Activated CD4-positive, alpha-beta T cell treated with anti-CD3 and anti-CD28 coated beads for 48 hours (primary cell): ENCODE measurements at places on chromosomes 7 and 10.
A peak's percentile ranks its signal among the peaks of the same experiment; 100 is the strongest.

DNA sequence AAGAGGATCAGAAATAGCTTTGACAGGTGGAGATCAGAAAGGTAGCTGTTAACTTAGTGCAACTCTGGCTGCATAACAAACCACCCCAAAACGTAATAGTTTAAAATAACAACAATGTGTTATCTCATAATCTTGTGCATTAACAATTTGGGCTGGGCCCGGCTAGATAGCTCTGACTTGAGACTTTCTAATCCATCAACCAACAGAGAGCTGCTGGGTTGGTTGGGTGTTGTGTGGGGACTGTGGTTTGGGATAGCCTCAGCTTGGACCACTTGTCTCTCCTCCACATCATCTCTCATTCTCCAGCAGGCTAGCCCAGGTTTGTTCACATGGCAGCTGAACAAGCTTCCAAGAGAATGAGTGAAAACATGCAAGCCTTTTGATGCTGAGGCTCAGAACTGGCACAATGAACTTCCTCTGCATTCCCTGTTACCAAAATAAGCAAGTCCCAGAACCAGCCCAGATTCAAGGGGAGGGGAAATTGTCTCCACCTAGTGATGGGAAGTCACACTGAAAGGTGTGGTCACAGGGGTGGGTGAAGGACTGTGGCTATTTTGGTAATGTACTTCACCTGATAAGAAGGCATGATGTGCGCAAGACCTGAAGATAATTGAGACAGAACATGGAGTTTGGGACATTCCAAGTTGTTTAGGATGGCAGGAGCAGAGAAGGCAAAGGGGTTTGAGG lies 20.4 kb upstream of the ASAH2 start:
- no peak for DNase-seq

GRCh38 chr10:43231523-43232078 lies 35.3 kb downstream of the RASGEF1A start:
- DNase-seq: peak; percentile 5

DNA sequence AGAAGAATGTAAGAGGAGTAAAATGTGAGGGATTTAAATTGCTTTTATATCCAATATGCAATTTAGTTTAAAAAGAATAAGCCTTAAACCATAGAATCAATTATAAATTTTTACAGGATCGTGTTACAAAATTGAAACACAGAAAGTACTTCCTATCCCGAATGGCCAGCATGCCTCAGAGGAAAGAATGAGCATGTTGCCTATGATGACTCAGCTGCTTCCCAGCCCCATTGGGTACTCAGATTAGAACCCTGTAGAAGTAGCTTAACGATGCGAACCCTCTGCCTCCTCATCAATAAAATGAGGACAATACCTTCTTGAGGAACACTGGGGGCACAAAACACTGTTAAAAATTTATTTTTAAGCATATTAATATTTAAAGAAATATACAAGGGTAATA lies 113.4 kb upstream of the CDK1 start:
- DNase-seq: no peak

GRCh38 chr10:6177880-6178281 lies 24.9 kb upstream of the PFKFB3 start:
- no peak for DNase-seq

DNA sequence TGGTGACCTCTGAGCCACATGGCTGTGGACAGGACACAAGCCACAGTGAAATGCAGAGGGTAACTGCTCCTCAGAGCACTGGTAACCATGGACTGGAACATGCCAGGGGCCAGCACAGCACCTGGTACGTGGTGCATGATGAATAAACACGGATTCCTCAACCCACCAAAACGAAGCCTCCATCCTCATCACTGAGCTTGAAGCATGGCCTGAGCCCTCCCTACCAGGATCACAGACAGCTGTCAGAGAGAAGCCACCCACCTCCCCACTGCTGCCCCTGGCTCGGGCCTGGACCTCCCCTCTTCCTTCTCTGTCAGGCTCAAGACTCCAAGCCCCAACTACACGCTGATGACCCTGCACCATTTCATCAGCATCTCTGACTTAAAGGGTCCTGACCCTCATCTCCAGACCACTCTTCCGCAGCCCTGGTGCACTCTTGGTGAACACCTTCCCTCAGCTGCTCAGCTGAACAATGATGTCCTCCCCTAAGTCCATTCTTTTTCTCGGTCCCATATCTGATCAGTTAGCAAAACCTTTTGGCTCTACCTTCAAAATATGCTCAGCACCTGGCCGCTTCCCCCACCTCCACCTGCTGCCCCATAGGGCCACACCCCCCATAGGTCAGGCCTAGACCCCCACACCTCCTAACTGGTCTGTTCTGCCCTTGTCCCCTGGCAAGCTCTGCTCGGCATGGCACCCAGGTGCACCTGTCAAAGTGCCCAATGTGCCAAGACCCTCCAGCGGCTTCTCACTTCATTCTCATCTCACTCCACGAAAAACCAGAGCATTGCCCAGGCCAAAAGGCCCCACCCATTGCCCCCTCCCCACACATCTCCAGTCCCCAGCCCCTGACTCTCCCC lies 141.1 kb downstream of the MAPK8 start:
- no peak for DNase-seq

DNA sequence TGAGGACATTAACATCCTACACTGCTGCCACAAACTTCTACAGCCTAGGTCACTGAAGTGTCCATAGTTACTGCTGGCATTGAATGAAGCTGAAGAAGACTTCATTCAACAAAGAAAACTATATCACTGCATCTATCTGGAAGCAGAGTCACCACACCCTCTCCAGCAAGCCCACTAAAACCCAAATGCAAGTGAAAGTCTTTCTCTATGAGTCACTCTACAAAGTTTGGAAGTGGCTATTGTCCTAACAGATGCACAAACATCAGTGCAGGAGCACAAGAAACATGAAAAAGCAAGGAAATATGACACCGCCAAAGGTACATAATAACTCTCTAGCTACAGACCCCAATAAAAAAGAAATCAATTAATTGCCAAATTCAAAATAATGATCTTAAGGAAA lies 43.5 kb upstream of the CAMK2B start:
- DNase-seq: no peak

DNA sequence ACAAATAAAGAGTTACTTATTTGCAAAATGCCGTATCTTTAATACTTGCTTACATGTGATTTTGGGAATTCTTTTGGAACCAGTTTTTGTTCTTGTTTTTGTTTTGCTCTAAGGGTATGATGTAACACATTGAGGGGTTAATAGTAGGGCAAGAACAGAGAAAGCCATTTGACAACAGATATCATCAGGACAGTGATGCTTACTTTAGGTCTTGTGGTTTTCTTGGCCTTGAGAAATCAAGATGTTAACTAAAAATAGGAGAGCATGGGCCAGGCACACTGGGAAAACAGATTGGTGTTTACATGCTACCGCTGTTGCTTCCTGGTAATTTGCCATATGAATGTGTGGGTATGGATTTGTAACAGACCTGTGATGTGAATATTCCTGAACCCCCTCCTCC lies 3.7 kb downstream of the SAMD8 start:
- DNase-seq: no peak

DNA sequence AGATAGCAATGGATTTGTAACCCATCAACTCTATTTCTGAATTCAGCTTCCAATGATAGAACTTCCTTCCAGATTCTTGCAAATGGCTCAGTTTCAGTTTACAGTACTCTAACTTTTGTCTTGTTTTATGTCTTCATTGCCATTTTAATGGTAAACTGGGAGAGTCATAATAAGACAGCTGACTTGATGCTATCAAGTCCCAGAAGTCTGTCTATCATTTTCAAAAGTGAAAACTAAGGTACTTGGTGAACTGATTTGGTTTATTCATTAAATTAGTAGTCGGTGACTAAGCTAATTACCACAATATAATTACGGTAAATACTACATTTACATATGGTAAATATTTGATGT lies 25.0 kb downstream of the RTKN2 start:
- no peak for DNase-seq

GRCh38 chr10:13633689-13634088 lies 46.9 kb downstream of the PRPF18 start:
- no peak for DNase-seq

DNA sequence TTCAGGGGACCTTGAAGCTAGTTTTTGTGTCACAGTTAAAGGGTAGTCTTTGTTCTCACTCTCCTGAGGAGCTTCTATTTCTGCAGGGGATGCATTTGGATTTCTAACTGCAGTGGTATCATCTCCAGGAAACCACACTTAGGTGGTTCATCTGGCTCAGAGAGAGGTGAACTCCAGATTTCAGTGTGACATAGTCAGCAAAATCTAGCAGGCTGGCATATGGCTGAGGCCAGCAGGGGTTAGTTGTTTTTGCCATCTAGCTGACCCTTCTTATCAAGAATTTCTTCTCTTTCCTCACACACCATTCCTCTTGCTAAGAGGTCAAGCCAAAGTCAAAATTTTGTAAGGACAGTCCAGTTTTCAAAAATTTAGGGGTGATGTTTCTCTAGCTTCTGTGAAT lies 248.2 kb downstream of the REEP3 start:
- no peak for DNase-seq

- no peak for DNase-seq
These were observed 67.2 kb downstream of the FAM107B start for GRCh38 chr10:14707481-14707880.

- no peak for DNase-seq
These were observed 44.3 kb downstream of the CACUL1 start for GRCh38 chr10:118710487-118710886.

DNA sequence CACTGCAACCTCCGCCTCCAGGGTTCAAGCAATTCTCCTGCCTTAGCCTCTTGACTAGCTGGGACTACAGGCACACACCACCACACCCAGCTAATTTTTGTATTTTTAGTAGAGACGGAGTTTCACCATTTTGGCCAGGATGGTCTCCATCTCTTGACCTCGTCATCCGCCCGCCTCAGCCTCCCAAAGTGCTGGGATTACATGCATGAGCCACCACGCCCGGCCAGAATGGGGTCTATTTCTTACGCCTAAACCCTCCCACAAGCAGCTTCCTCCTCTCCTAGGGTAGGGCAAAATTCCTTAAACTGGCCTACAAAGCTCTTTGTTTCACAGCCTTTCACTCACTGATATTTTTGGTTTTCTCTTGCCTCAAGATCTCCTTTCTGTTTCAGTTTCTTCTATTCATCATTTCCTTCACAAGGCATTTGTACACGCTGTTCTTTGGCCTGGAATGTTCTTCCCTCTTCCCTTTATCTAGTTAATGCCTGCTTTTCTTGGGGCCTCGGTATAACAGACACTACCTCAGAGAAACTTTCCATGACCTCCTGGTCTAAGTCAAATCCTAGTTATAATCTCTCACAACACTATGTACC lies 6.7 kb downstream of the CPEB3 start:
- DNase-seq: no peak

- no peak for DNase-seq
These were observed 1219.4 kb downstream of the TYW1 start for GRCh38 chr7:68216051-68216450.

DNA sequence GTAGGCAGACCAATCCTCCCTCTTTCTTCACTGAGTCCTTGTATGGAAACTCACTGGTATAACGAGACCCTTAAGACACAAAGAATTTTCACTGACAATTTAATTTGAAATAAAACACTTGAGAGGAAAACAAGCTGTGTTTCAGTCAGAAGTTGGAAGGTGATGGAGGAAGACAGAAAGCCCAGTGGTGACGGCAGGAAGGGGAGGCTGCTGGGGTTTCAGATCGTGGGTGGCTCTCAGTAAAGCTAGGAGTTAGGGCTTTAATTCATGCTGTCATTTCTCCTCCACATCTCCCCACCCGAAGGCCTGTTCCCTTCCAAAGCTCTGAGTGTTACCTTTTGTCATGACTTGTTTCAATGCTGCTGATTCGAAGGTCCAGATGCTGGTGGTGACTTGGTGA lies 605.2 kb upstream of the DPP6 start:
- no peak for DNase-seq

DNA sequence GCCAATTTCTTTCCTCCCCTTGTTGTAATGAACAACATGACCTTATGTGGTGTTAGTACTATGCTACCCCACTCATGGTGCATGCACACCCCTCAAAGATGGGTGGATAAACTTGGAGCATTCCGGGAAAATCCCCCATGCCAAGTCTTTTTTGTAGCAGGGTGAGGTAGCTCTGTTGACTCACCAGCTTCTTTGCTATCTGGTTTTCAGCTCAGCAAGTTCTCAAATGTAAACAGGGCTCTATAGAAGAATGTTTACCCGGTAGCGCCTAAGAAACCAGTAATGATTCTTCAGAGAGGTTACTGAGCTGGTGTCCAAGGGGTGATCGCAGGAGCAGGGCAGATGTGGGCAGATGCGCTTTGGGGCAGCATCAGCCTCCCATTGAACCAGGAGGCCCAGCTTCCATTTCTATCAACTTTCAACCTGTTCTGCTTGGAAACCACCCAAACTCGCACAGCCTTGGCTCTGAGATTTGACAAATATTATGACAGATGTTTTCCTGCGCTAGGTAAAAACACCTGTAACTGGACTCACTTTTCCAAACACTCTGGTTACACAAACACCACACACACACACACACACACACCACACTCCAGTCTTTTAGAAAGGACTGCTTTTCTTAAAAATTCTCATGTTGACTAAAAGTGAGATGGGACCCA lies 87.8 kb downstream of the ZRANB1 start:
- DNase-seq: no peak

GRCh38 chr7:121113288-121113687 lies 124.8 kb downstream of the CPED1 start:
- DNase-seq: no peak

GRCh38 chr7:30469303-30469702 lies 9.3 kb downstream of the NOD1 start:
- no peak for DNase-seq
